ENCODE measurements at places on chromosomes 2 and 18.

DNA sequence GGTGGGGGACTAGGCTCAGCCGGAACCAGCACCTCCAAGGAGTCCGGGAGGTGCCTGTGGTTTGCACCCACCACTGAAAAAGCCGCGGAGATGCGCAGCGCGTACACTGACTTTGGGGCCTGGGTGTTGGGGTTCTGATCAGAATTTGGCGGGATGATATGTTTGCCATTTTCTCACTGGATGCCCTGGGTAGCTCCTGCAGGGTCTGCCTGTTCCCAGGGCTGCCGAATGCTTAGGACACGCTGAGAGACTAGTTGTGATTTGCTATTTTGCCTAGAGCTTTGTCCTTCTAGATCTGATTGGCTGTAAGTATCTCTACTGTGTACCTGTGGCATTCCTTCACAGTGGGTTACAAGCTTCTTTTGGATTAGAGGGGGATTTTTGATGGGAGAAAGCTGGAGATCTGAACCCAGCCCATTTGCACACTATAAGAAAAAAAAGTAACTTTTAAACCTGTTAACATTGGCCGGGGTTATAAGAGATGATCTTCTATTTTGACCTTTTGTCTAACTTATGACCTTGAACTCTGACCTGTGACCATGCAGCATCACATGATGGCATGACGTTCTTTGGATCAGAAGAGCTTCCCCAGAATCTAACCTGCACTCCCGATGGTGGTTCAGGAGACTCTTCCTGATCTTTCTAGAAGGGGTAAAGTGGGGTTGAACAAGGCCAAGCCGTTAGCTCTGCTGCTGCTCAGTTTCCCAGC lies 1.6 kb downstream of the KCNE4 start:
- peak; percentile 26 for DNase-seq

GRCh38 chr2:191818725-191819350 lies 28.1 kb downstream of the CAVIN2 start:
- DNase-seq = no peak

- DNase-seq = no peak
Measured at GRCh38 chr18:35827903-35828275, 144.6 kb upstream of the RMP24 start.

GRCh38 chr2:188601391-188601790 lies 309.7 kb downstream of the GULP1 start:
- DNase-seq = no peak

DNA sequence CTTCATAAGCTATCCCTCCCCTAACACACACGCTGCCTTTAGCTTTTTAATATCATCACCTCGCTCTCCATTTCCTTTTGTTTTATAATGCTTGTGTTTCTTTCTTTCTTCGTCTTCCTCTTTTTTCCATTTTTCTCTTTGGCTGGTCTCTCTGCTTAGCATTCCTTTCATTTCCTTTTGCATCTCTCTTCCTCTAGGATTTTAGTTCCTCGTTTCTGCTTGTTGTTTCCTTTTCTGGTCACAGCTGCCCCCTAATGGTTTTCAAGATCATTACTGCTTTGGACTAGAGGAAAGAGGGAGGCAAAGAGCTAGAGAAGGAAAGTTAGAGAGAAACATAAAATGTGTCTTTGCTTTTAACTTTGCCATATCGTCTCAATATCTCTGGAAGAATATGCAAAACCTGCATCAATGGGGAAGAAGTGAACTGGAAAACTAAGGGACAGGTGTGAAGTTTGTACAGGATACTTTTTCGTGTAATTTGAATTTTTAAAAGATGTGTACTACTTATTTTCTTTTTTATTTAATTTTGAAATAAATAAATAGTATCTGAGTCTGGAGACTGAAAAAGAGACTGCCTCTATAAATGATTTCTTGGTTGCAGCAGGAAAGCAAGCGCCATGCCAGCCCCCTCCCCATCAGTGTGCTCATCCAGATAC lies 6.3 kb upstream of the NRP2 start:
- peak; percentile 89 for DNase-seq

DNA sequence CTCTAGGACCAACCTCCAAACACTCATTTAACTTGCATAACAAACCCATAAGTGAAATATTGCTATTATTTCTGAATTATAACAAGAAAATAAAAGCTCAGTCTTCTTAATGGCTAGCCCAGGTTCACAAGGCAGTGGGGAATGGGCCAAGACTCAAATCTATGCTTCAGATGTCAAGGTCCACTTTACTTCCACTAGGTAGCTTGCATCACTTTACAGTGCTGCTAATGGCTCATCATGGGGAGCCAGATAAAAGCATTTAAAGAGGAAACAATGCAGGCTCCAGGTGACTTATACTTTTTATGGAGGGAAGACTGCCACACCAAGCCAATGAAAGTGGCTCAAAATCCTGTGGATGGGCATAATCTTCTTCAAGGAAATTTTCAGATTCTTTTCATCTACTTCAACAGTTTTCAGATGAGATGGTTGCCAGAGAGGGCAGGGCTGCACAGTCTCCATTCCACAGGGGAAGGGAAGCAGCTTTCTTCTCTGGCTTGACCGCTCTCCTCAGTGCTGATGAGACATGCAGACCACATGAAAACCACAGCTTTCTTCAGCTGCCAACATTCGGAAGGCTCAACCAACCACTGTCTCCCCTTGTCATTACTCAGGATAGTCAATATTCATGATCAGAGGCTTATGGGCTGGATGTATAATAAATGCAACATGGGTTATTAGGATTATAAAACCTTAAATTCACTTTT lies 361.9 kb upstream of the MEX3C start:
- DNase-seq = no peak

DNA sequence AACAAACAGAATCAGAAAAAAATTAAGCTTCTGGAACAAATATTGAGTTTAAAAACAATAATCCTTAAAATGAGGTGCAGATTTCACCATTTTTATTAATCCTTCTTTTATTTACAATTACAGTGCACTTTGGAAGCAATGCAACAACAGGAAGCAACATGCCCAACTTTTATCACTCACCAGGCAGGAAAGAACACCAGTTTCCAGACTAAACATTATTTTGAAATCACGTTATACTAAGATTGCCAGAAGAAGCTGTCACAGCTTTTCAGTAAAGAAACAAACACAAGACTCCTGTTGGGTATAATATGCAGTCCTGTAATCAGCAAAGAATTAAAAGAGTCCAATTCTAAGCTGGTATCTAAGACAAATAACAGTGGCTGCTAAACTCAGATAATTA lies 137.9 kb upstream of the ZC3H15 start:
- no peak for DNase-seq

- DNase-seq = peak; percentile 83
Measured at GRCh38 chr2:200585730-200586643, at the start of gene AOX1. Gene AOX1 (plus strand): TSS chr2:200586014. CDS start chr2:200586109, 95 bp downstream.

GRCh38 chr18:13640266-13640860 lies 86.0 kb downstream of the FAM210A start:
- peak; percentile 74 for DNase-seq

DNA sequence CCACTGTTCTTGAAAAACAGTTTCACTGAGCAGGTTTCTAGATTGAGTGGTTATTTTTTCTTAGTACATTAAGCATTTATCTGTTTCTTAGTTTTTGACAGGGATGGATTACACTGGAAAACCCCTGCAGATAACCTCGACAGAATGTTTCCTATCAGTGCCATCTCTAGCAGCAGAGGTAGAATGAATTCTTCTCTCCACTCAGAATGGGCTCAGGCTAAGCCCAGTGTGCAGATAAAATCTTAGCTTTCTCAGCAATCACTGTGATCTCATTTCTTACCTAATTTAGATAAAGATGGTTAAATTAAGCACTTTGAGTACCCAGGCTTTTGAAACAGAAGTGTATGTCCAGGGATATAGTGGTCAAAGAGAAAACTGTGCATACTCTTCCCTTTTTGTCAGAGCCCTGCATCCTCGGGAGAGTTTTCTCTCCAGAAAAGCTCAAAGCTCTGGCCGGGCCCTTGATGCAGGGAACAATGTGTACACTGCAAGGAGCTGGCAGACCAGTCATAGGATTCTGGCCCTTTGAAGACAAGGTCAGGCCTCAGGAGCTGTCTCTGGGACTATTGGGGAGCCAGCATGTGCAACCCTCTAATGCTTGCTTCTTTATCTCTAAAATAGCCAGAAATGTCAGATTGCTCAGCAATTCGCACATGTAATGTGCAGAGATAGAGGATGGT lies 10.6 kb upstream of the AKAIN1 start:
- DNase-seq = no peak

- DNase-seq = no peak
Measured at GRCh38 chr2:167212014-167212648, 323.9 kb downstream of the XIRP2 start.

- peak; percentile 36 for DNase-seq
Measured at GRCh38 chr18:24227977-24228666, 89.3 kb downstream of the CABYR start.

DNA sequence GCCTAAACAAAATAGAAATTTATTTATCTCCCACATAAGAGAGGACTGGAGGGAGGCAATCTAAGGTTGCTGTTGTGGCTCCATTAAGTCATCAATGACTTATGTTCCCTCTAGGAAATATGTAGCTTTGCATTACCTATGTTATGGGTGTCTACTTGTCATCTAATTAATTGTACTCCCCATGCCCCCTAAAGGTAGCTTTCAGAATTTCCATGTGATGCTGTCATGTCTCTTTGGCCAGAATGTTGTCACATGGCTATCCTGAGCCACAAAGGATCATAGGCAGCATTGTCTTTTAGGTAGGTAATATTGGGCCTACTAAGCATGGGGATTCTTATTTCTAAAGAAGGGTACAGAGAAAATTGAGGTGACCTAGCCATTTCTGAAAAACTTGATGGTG lies 935.6 kb upstream of the FANCL start:
- no peak for DNase-seq

DNA sequence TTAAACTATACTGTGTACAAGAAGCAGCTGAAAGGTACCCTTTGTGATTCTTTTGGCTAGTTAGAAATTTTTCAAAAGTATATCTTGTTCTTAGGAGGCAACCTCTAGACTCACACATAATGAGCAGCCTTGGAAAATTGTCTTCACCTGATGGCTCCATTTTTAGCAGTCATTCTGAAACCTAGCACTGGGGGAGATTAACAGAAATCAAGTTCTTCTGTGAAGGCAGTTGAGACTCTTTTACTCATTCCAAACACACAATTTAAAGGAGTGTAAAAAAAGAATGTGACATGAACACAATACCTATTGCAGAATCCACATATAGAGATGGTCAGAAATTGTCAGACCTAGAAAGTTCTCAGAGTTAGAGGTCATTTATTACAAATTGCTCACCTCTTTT lies 197.7 kb downstream of the UBE2E3 start:
- DNase-seq = no peak

DNA sequence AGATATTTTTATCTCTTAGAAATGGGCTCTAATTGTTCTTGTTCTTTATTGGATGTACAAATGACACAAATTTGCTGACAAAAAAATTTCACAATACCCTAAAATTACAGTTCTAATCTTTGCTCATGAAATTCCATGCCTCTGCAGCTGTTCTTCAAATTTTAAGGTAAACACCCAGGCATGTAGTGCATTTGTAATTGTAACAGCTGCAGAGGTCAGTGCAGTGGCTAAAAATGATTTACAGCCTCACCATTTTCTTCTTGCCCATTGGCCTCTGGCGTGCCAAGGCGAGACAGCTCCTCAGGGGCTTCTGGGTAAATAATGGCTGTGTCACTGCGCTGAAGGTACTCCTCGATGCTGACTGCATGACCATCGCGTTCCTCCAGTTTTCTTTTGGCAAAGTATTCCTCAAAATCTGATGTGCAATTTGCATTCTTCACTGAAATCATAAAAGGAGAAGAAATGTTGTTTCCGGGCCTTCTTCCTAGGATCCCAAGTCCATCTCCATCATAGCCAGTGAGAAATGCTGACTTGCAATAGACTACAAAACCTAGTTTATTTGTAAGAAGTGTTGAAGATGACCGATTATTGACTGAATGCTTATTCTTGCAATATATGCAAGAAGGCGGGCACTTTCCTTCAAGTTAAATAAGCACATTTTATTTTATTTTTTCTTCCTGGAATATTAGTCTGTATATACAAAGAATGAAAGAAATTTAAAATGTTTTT lies 115.2 kb downstream of the ZEB2 start:
- no peak for DNase-seq

DNA sequence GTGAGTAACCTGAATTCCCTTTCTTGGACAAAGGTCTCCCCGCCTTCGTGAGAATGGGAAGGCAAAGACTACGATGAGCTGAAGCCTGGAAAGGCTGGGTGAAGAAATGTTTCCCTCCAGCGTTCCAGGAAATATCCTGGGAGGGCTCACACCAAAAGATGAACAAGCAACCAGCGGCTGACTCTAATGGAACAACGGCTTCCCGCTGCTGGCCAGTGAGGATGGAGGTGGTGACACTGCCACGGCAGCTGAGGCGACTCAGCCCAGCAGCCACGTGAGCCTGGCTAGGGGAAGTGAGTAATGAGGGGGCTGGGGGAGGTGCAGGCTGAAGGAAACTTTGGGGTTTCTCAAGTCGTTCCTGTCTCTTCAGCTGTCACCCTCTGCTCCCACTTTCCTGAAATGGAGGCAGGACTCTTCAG lies 105.0 kb upstream of the SMAD7 start:
- peak; percentile 84 for DNase-seq

- DNase-seq = no peak
Measured at GRCh38 chr2:7670905-7671641, 753.9 kb downstream of the RNF144A start.

DNA sequence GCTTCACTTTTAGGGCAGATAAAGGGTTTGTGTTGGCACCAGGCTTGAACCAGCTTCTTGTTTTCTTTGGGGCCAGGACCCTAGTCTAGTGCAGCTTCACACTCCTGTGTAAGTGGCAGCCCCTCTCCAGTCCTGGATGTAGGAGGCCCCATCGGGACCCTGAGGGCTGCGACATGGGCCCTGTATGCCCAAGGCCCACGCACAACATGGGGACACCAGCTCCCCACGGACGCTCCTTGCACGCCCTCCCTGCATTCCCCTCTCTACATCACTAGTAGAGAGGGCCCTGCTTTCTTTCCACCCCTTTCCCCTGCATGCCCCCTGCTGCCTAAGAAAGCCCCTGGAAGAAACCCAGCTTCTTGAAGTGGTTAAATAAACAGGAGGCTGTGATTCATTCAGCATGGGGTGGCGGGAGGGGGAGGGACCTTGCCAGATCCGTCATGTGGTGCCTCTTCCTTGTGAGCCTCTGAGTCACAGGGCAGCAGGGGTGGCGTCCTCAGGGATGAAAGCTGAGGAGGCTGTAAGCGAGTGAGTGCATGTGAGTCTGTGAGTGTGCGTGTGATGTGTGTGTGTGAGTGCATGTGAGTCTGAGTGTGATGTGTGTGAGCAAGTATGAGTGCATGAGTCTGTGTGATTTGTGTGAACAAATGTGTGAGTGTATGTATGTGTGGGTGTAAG lies 42.5 kb downstream of the COPS8 start:
- DNase-seq = peak; percentile 94

- no peak for DNase-seq
Measured at GRCh38 chr2:164242409-164242808, 378.9 kb downstream of the GRB14 start.

GRCh38 chr18:29737190-29737589 lies 1305.4 kb downstream of the DSC3 start:
- no peak for DNase-seq
